ENCODE measurements at places on chromosomes 12 and 14. TPM values are rescaled to one million over a fixed set of nuclear protein-coding genes. Genes with fewer than 3 reads are reported as not detected.

HRK gene
- total RNA-seq = 0.31 TPM

DNA sequence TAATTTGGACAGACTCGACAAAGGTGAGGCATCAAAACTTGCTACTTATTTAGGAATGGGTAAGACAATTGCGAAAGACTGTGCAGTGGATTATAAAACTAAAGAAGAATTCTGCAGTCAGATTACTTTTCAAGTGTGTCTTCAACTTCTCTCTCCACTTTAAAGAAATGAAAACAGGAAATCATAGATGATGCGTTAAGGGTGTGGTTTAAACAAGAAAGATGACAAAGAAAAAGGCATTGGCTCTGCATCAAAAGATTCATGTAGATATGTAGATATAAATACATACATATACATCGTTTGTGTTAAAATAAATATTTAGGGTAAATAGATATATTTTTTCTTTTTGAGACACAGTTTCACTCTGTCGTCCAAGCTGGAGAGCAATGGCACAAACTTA is 74.6 kb upstream of the PARP11 start:
- DNase-seq = no peak

MMP17 gene
- total RNA-seq = 1.3 TPM

GRCh38 chr12:66232263-66232662 is 43.2 kb downstream of the IRAK3 start:
- no peak for DNase-seq

DNA sequence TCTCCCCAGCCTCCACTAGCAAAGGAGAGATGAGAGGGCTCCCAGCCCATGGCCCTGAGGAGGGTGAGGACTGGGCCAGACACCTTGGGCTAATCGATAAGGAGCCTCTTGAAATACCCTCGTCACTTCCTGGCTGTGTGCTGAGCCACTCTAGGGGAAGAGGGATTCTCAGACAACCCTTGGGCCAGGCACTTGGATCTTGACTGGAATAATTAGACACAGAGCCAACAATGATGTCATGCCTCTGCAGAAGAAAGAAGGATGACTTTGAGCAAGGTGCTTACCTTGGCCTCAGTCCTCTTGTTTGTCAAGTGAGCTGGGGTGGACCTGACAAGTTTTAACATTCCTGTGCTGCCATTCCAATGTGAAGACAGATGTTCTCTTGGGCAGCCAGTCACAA is 83.1 kb downstream of the LRRC74A start:
- DNase-seq = no peak

- DNase-seq = no peak
Observed at GRCh38 chr14:92472860-92473259, 40.7 kb upstream of the RIN3 start.

- no peak for DNase-seq
Observed at GRCh38 chr14:73997944-73998447, 21.1 kb downstream of the ENTPD5 start.

DNA sequence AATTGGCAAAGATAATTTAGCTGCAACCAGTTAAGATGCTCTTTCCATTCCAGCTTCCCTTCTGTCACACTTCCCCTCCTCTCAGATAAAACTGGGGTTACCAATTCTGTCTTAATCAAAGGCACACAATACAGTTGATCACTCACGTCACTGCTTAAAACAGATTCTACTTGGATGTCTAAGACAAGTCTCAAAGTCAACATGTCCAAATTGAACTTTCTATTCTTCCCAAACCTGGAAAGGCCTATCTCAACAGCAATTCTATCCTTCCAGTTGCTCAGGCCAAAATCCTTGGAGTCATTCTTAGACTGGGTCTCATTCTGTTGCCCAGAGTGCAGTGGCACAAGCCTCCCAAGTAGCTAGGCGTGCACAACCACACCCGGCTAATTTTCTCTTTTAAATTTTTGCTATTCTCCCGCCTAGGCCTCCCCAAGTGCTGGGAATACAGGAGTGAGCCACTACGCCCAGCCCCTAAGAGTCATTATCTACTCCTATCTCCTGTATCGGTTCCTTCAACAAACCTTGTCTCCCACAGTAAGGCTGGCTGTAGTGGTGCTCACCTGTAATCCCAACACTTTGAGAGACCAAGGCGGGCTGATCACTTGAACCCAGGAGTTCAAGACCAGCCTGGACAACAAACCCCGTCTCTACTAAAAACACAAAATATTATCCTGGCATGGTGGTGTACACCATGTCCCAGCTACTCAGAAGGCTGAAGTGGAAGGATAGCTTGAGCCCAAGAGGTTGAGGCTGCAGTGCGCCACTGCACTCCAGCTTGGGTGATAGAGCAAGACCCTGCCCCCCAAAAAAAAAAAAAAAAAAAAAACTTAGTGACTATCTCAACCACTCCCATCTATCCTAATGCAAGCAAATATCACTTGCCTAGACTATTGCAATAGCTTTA is 4.7 kb downstream of the RPS29 start:
- no peak for DNase-seq

DNA sequence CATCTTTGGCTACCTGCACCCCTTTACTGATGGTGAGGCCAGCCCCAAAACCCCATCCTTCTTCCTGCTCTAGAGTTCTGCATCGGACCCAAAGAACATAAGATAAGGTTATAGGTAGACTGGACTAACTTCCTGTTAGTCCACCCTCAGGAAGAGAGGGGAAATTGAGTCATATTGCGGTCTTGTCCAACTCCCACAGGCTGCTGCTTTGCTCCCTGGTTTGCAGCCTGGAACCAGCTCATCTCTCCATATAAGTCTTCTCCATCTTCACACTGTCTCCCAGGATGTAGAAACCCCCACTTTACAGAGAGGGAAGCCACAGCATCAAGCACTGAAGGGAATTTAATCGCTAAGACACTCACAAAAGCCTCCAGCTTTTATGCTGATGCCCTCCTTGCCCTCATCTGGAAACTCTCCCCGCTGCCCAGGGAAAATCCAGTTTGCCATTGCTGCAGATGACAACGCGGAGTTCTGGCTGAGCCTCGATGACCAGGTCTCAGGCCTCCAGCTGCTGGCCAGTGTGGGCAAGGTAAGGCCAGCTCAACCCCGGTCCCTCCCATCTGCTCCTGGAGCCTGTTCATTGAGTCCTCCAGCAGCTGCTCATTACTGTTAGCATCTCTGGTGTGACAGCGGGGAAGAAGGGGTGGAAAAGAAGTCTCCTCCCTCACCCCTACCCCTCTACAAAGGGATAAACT is 85.3 kb downstream of the B4GALNT3 start:
- no peak for DNase-seq

GRCh38 chr12:54452628-54453027 is 20.8 kb downstream of the GTSF1 start:
- no peak for DNase-seq

- DNase-seq = no peak
Observed at GRCh38 chr12:30763053-30763452, 8.3 kb upstream of the CAPRIN2 start.

COQ6 gene
- 18.4 TPM for total RNA-seq

GRCh38 chr12:133264173-133264572 is 28.5 kb upstream of the ANHX start:
- no peak for DNase-seq

GRCh38 chr12:68206446-68206845 is 19.2 kb downstream of the IL26 start:
- DNase-seq = no peak

GRCh38 chr12:129196927-129197326 is 343.6 kb downstream of the GLT1D1 start:
- DNase-seq = no peak

TGM1 gene
- total RNA-seq = 3.2 TPM

KCNA5 gene
- 6.5 TPM for total RNA-seq

- no peak for DNase-seq
Observed at GRCh38 chr12:27672643-27673042, 23.6 kb upstream of the REP15 start.

GRCh38 chr14:98955036-98955740 is 316.8 kb downstream of the BCL11B start:
- DNase-seq = no peak

GRCh38 chr12:9794484-9795093 is 32.7 kb upstream of the KLRF1 start:
- DNase-seq = no peak

GRCh38 chr12:69332815-69333358 is 15.3 kb upstream of the LYZ start:
- DNase-seq = no peak

GRCh38 chr12:130849561-130850417 is 10.7 kb upstream of the STX2 start:
- no peak for DNase-seq
